ENCODE measurements at places on chromosomes 6 and 20. TPM values are rescaled to one million over a fixed set of nuclear protein-coding genes. Genes with fewer than 3 reads are reported as not detected.

The GTSF1L gene
- not detected for total RNA-seq

The DZANK1 gene
- total RNA-seq = 1.9 TPM

- DNase-seq = no peak
Measured at GRCh38 chr6:4932228-4932903, 71.5 kb downstream of the RPP40 start.

GRCh38 chr6:121319603-121320002, 14.7 kb downstream of the TBC1D32 start:
- DNase-seq = no peak

The RPS10 gene
- 1,026 TPM for total RNA-seq

The IPCEF1 gene
- total RNA-seq = 0.31 TPM

DNA sequence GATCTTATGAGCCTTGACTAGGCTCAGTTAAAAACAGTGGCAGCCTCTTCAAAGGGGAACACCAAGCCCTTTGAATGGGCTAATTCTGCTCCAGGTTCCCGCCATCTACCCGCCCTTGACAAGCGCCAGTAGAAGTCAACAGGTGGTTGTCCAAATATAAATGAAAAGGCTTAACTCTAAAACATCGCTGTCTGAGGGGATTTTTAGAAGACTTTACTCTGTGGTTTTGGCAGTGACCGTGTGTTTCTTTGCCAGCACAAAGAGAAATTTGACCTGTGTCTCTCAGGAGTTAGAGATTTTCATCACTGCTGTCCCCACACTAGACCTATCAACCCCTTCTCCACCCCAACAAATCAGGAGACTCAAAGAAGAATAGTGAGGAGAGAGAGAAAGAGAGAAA, 19.8 kb upstream of the SIM1 start:
- no peak for DNase-seq

The SLC22A3 gene
- total RNA-seq = not detected

GRCh38 chr6:136539967-136540652, 10.1 kb downstream of the MAP7 start:
- no peak for DNase-seq

DNA sequence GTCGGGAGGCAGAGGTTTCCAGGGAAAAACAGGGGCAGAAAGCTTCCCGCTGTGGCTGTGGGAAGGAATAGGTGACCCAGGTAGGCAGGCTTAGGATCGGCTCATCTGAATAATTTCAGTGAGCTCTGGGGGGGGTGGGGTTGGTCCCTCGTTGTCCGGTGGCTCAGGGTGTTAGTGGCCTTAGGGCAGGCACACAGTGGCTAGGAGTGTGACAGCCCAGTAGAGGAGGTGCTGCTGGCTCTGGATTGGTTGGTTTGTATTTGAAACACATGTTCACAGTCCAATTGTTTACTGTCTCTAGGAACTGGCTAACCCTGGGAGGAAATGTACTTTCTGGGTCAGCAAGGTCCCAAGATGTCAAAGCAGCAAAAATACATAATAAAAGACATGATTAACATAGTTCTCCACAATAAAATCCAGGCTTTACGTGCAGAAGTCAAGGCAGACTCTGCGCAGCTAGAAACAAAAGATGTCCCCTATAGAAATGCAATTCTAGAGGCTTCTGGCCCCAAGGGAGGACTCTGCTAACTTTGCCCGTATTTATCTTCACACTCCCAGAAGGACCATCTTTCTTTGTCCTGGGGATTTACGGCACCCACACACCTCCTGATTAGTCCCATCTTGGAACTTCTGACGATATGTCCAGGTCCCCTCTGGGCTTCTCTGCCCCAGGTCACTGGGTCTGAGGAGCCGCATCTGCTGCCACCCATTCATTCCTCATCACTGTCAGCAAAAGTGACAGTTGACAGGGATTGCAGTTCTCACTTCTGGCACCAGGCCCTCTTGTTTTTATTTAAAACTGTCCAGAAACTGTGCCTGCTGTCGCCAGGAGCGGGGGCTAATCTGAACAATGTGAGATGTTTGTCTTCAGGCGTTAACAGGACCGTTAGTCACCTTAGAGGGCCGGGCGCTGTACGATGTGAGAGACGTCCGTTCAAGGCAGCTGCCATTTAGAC, 18.7 kb downstream of the MOCS3 start:
- no peak for DNase-seq

The ANGPT4 gene
- not detected for total RNA-seq

The TRIM40 gene
- not detected for total RNA-seq

GRCh38 chr6:161396539-161396938, 122.7 kb upstream of the AGPAT4 start:
- no peak for DNase-seq

The ZHX3 gene
- total RNA-seq = 43.1 TPM

DNA sequence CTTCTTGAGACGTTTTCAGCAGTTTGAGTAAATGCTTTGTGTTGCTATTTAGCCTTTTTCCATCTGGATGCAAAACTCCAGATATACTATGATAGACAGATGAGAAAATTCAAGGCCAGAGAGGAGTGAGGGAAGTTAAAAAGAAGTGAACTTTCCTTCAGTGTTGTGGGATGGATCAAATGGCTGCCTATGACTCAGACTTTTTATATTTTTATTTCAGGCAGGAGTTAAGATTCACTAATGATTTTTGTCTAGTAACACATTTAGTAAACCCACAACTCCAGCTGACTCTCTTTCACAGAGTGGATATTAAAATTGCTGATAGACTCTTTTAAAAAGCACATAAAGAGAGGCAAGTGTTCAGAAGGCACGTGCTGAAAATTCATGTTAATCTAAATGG, 23.2 kb upstream of the PTCHD4 start:
- DNase-seq = no peak

DNA sequence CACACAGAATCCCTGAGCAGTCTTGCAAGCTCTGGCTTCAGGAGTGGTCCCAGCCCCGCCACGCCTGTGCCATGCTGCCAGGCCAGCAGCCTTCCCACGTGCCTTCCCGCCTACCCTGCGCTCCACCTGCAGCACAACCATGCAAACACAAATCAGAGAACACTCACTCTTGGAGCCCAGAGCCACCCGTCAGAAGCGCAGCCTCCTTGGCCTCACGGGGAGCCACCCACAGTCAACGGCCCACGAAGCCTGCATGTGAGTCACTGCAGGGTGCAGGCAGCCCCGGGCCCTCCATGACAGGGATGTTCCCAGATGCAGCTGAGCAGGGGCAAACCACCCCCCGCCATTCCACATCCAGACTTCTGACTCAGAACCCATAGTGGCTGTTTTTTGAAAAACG, 217.0 kb downstream of the DLL1 start:
- peak; percentile 81 for DNase-seq

GRCh38 chr20:59648466-59649070, 44.2 kb downstream of the PHACTR3 start:
- peak; percentile 30 for DNase-seq

- DNase-seq = no peak
Measured at GRCh38 chr6:105389543-105389942, 13.3 kb downstream of the PREP start.

Measured in osteocyte (in vitro differentiated cells).